B cell (primary cell): ENCODE measurements at places on chromosomes 13 and 19.

DNA sequence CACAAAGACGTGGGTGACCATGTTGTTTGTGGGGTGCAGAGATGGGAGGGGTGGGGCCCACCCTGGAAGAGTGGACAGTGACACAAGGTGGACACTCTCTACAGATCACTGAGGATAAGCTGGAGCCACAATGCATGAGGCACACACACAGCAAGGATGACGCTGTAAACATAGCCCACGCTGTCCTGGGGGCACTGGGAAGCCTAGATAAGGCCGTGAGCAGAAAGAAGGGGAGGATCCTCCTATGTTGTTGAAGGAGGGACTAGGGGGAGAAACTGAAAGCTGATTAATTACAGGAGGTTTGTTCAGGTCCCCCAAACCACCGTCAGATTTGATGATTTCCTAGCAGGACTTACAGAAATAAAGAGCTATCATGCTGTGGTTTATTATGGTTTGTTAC, 5.6 kb downstream of the KLK2 start:
- no peak for DNase-seq

- peak; percentile 60 for DNase-seq
Measured at GRCh38 chr19:56309511-56310185, 5.0 kb downstream of the ZSCAN5A start.

- no peak for DNase-seq
Measured at GRCh38 chr19:41428481-41428859, 1.3 kb upstream of the B3GNT8 start.

DNA sequence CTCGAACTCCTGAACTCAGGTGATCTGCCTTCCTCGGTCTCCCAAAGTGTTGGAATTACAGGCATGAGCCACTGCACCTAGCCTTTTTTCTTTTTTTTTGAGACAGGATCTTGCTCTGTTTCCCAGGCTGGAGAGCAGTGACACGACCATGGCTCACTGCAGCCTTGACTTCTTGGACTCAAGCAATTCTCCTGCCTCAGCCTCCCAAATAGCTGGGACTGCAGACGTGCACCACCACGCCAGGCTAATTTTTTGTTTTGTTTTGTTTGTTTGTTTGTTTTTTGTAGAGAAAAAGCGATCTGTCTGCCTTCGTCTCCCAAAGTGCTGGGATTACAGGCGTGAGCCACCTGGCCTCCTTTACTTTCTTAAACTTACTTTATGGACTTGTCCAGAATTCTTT, 6.5 kb upstream of the SIN3B start:
- DNase-seq = no peak

DNA sequence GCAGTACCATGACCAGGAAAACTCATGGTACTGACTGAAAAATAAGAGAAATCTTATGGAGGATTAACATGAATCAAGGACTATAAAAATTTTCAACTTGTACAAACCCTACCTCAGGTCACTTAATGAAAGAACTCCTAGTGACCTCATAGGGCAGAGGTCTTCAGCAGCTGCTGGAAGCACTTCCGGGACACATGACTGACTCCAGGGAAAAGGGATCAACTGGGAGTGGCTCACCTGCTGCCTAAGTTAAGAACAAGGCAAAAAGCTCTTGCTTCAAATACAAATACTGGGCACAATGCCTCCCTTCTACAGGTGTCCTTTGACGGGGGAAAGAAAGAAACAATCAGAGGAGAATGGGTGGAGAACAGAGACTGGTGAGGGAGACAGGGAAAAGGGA, 18.6 kb downstream of the DOCK9 start:
- DNase-seq = no peak

DNA sequence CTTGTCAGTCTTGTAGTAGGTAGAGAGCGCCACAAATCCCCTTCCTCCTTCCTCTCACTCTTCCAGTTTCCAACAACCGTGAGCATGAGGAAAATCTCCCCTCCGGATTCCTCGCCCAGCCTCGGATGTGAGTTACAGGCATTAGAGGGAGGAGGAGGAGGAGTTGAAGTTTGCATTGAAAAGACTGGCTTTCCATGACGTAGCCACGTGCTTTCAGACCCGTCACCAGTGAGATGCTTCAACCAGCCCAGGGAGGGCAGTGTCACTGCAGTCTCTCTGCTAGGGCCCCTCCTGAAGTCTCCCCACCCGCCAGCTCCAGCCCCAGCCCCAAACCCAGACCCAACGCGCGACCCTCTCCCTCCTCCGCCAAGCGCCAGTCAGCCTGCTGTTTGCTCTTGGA, 442 bp upstream of the FGF14 start:
- DNase-seq = peak; percentile 29

- no peak for DNase-seq
Measured at GRCh38 chr19:6238643-6239281, 41.0 kb downstream of the MLLT1 start.

GRCh38 chr13:63351081-63351480, 1935.4 kb upstream of the PCDH20 start:
- DNase-seq = no peak

DNA sequence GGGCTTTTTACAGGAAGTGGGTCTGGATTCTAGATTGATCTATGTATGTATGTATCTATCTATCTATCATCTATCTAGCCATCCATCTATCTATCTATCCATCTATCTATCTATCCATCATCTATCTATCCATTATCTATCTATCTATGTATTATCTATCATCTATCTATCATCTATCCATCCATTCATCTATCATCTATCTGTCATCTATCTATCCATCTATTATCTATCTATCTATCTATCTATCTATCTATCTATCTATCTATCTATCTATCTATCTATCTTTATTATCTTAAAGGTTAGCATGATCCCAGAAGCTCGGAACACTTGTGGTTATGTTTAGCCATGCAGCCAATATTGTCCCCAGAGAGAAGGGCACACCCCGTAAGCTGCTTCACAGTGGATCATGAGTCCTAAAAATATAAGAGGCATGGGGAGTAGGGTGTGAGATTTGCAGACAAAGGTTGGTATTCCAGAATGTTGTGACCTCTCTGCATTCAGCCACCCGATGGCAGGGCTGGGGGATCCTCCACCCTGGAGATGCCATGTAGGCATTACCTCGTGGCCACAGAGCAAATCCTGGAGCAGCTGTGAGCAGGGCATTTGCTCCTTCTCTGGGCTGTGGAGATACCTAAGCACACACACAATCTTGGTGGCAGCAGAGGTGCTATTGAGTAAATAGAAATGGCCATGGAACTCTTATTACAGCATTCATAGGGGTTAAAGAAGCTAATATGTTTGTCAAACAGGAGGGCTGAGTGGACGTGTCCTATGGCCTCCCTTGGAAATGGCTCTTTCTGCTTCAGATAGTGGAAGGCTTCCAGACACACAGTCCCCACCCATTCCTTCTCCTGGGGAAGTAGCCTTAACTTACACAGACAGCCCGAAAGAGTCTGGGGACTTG, 310.0 kb upstream of the TSHZ3 start:
- no peak for DNase-seq
